ENCODE measurements at places on chromosomes 16 and 17. TPM values are rescaled to one million over a fixed set of nuclear protein-coding genes. Genes with fewer than 3 reads are reported as not detected.

Gene HOXB4
- not detected for total RNA-seq

Gene ACSM5
- not detected for total RNA-seq

Gene HOXB7
- 0.16 TPM for total RNA-seq

Gene TRIM72
- not detected for total RNA-seq

Gene MARVELD3
- 9.2 TPM for total RNA-seq

Gene SAMD14
- total RNA-seq = 1.1 TPM

Gene CLDN9
- not detected for total RNA-seq

Gene SLFN13
- total RNA-seq = 2.7 TPM

Gene PRAC1
- not detected for total RNA-seq

Gene ERN1
- total RNA-seq = 16.8 TPM

Gene CD19
- total RNA-seq = not detected

Gene PVALEF
- total RNA-seq = not detected

Gene ELMO3
- 70.0 TPM for total RNA-seq

Gene MSLN
- total RNA-seq = 3.8 TPM

Gene ACSM2B
- not detected for total RNA-seq

Gene PIMREG
- total RNA-seq = 9.8 TPM

Gene MT1E
- total RNA-seq = 18.8 TPM

Gene HAPSTR1
- total RNA-seq = 65.0 TPM
